ENCODE measurements at places on chromosomes 2 and 18.

DNA sequence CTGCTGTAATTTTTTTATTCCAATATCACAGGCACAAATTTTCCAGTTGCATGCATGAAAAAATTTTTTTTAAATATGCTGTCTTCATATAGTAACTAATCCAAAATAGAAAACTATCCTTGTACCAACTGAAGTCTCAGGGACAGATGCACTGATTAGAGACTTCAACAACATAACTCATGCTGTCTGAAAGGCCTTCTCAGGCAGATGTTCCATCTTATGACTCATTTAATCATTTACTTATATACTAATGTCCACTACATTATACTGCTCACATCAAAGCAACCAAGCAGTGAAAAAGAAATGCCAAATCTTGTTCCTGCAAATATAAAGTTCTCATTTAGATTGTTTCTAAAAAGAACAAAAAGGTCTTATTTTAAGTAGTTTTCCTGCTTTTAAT is 53.1 kb downstream of the OLA1 start:
- no peak overlapping the region for H3K4me3 ChIP-seq
- H3K4me1 ChIP-seq: no peaks in the 10 kb centered on the region
- H3K27ac ChIP-seq: no peak overlapping the region
- no peaks in the 10 kb centered on the region for H3K27me3 ChIP-seq
- H3K36me3 ChIP-seq: no peaks in the 10 kb centered on the region

- H3K27me3 ChIP-seq: no peaks in the 10 kb centered on the region
- no peaks in the 10 kb centered on the region for H3K36me3 ChIP-seq
- H3K4me1 ChIP-seq: peaks cover 63% of the 10 kb centered on the region
- H3K4me3 ChIP-seq: peak overlapping the region; percentile 46
- DNase-seq: peak; percentile 8
These were observed 280 bp upstream of the CYP1B1 start for GRCh38 chr2:38076152-38076709.

GRCh38 chr2:172783165-172783898 is 47.7 kb downstream of the RAPGEF4 start:
- no peaks in the 10 kb centered on the region for H3K36me3 ChIP-seq
- no peak for DNase-seq
- H3K27ac ChIP-seq: no peak overlapping the region
- H3K27me3 ChIP-seq: no peaks in the 10 kb centered on the region
- H3K4me1 ChIP-seq: peaks cover 4% of the 10 kb centered on the region
- H3K4me3 ChIP-seq: no peak overlapping the region

- H3K4me1 ChIP-seq: peaks cover 2% of the 10 kb centered on the region
- H3K36me3 ChIP-seq: peaks cover 22% of the 10 kb centered on the region
- H3K27me3 ChIP-seq: no peaks in the 10 kb centered on the region
- peak; percentile 12 for DNase-seq
These were observed 55.0 kb downstream of the ARHGAP25 start for GRCh38 chr2:68789603-68790002.

DNA sequence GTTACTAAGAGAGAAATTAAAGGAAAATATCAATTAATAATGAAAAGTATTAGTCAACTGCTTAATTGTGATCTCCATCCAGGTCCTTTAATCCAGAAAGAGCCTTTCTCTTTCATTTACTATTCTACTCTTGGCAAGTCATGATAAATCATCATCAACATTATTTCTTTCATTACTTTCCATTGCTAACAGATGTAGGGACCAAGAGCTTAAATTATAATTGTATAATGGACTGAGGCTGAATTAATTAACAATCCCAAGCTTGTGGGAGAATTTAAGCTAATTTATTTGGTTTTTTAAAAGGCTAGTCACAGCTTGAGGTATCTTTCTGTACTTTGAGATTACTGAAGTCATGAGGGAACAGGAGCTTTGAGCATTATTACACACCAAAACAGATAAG is 223.9 kb downstream of the ERBB4 start:
- no peaks in the 10 kb centered on the region for H3K27me3 ChIP-seq
- H3K36me3 ChIP-seq: no peaks in the 10 kb centered on the region
- no peak for DNase-seq
- H3K4me1 ChIP-seq: no peaks in the 10 kb centered on the region
- no peak overlapping the region for H3K27ac ChIP-seq

DNA sequence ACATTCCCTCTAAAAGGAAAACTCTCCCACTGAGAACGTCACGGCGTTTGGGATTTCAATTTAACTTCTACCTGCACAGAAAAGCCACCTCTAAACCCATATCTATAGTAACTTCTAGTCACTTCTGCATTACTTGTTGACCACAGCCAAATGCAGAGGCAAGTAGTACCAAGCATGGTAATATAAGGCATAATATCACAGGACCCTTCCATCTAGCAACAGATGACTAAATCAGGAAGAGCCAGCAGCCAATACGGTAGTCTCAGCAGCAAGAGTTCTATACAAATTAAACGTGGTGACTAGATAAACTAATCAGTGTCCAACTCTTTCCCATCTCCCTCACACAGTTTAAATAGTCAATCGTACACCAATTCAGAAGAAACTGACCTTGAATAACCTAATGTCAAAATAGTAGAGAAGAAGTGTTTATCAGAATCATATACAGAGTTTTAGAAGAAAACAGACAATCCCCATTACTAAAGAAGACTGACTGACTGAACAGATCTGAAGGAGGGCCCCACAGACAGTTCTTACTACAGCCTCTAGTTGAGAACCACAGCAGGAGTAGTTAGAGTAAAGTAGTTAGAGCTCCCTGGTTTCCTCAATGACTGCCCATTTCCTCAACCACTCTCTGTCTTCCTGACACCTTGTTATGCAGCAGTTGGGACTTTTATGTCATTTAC is 30.0 kb downstream of the MEMO1 start:
- H3K27ac ChIP-seq: no peak overlapping the region
- no peaks in the 10 kb centered on the region for H3K4me1 ChIP-seq
- no peak for DNase-seq
- no peak overlapping the region for H3K4me3 ChIP-seq
- H3K36me3 ChIP-seq: peaks cover 9% of the 10 kb centered on the region

GRCh38 chr2:200681697-200682096 is 95.9 kb downstream of the AOX1 start:
- H3K27ac ChIP-seq: no peak overlapping the region
- no peaks in the 10 kb centered on the region for H3K4me1 ChIP-seq
- no peaks in the 10 kb centered on the region for H3K36me3 ChIP-seq
- no peak for DNase-seq

DNA sequence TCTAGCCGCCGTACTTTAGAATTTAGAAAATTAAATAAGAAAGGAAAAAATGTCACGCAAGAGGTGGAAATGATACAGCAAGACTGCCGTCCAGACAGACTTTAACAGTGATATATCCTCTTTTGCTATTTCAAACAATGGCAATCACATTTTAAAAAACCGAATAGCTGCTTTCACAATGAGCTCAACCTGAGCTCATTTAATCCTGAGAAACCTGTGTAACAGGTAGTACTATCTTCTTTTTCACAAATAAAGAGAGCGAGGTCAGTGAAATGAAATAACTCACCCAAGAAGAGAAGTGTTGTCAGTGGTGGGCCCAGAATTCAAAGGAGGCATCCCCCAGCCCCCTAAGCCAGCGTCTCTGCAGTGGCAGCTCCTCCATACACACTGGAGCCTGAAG is 60.7 kb upstream of the DAPL1 start:
- H3K27me3 ChIP-seq: no peaks in the 10 kb centered on the region
- no peak overlapping the region for H3K4me3 ChIP-seq
- no peak for DNase-seq
- H3K4me1 ChIP-seq: peaks cover 29% of the 10 kb centered on the region
- H3K27ac ChIP-seq: peak overlapping the region; percentile 79

DNA sequence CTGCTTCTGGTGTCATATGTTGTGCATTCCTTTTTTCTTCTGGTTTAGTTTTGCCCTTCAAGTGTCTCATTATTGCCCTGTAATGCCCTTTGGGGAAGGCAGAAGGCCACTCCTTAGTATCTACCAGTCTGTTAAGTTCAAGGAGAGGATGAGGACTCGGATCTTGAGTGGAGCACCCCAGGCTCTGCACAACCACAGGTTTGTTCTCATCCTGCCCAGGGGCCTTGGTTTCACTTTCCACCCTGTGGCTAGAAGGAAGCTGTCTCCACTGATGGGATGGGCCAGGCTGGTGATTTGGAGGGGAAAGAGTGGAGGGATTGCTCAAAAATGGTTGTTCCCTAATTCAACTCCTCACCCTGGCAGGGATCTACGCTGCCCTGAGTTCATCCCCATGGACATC is 30.2 kb upstream of the RAB11FIP5 start:
- H3K36me3 ChIP-seq: no peaks in the 10 kb centered on the region
- no peak overlapping the region for H3K27ac ChIP-seq
- H3K27me3 ChIP-seq: no peaks in the 10 kb centered on the region
- no peaks in the 10 kb centered on the region for H3K4me1 ChIP-seq
- DNase-seq: no peak

- H3K4me1 ChIP-seq: peaks cover 3% of the 10 kb centered on the region
- H3K27me3 ChIP-seq: no peaks in the 10 kb centered on the region
- no peak overlapping the region for H3K4me3 ChIP-seq
- no peak for DNase-seq
These were observed 11.3 kb upstream of the MAL start for GRCh38 chr2:95014126-95014708.

DNA sequence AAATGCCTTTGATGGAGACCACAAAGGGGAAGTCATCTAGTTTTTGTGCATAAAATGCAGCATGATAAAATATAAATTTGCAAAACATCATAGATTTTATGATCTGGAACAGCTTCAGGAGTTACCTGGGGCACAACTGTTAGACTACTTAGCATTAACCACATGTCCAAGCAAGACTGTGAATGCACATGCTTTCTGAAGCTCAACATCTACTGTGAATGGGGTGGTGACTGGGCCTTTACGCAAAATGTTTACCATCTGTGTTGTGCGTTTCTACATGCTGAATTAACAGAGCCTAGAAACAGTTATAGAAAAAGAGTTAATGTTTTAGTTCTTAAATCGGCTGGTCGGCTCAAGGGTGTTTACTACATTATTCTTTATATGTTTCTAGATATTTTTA is 45.5 kb downstream of the KCTD1 start:
- no peak overlapping the region for H3K4me3 ChIP-seq
- H3K27me3 ChIP-seq: no peaks in the 10 kb centered on the region
- no peaks in the 10 kb centered on the region for H3K36me3 ChIP-seq
- no peaks in the 10 kb centered on the region for H3K4me1 ChIP-seq
- H3K27ac ChIP-seq: no peak overlapping the region
- DNase-seq: no peak

DNA sequence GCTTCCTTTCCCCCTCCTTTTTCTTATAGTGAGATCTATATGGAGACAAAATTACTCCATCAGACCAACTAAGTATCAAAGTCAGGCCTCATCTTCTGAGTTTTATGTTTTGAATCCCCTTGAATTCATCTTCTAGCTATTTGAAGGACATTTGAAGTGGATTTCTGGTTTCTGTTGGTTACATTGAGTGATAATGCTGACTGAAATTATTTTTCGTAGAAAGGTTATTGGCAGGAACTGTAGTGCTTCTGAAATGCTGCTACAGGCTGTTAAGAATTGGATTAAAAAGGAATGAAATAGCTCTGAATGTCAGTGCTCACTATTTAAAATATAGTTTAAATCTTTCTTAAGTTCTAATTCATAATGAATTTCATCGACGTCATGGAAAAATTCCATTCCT is 361.0 kb upstream of the TMEFF2 start:
- H3K4me1 ChIP-seq: no peaks in the 10 kb centered on the region
- H3K4me3 ChIP-seq: no peak overlapping the region
- H3K27ac ChIP-seq: no peak overlapping the region
- no peak for DNase-seq
- H3K27me3 ChIP-seq: no peaks in the 10 kb centered on the region

GRCh38 chr2:139631966-139632365 is 851.8 kb upstream of the NXPH2 start:
- H3K36me3 ChIP-seq: no peaks in the 10 kb centered on the region
- no peak overlapping the region for H3K27ac ChIP-seq
- H3K4me1 ChIP-seq: no peaks in the 10 kb centered on the region
- H3K4me3 ChIP-seq: no peak overlapping the region
- DNase-seq: no peak

DNA sequence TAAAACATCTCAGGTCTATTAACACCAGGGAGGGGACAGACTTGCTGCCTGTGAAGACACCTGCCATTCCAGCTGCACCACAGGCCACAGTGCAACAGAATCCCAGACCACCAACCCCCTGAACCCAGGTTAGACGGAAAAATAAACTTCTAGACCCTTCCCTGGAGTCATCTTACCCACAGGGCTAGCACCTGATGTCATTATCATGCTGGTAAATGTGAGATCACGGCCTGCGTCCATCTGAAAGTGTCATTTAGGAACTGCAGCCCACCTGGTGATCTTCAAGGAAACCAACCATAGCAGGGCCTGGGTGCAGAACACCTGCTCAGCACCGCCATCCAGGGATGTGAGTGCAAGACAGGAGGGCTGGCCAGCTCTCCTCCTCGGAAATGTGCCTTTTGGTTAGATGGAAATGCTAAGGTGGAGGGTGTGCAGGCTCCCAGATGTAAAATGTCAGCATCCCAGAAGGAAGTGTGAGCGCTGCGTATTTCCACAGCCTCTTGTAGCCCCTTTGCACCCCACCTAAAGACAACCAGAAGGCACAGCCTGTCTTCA is 80.8 kb downstream of the PTGR3 start:
- no peaks in the 10 kb centered on the region for H3K27me3 ChIP-seq
- no peaks in the 10 kb centered on the region for H3K4me1 ChIP-seq
- H3K27ac ChIP-seq: no peak overlapping the region

DNA sequence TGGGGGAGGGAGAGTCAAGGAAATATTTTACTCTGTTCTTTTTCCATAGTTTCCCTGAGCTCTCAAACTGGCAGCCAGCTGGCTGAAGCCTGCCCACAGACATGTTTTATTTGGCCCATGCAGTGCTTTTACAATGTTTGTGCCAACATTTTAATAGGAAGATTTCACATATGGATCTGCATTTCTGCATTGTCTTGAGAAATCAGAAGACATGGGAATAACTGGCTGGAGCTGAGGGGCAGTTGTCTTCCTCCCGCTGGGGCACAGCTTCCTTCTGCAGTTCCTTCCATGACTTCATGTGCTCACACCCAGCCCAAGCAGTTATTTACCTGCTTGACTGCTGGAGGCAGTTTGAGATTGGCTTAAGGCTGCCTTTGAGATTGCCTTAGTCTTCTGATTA is 74.4 kb downstream of the PLCL1 start:
- H3K27me3 ChIP-seq: no peaks in the 10 kb centered on the region
- H3K36me3 ChIP-seq: no peaks in the 10 kb centered on the region
- no peak overlapping the region for H3K4me3 ChIP-seq
- H3K27ac ChIP-seq: no peak overlapping the region
- H3K4me1 ChIP-seq: peaks cover 17% of the 10 kb centered on the region
- no peak for DNase-seq

- H3K36me3 ChIP-seq: no peaks in the 10 kb centered on the region
- H3K27ac ChIP-seq: no peak overlapping the region
- H3K4me3 ChIP-seq: no peak overlapping the region
These were observed 566.9 kb downstream of the BCL11A start for GRCh38 chr2:59986511-59986910.
